Spleen (tissue), 13 donors: ENCODE measurements at places on chromosomes 16 and 17. TPM values are rescaled to one million over a fixed set of nuclear protein-coding genes. Genes with fewer than 3 reads are reported as not detected.

- no peaks in the 10 kb centered on the region for H3K27me3 ChIP-seq
- peaks cover 59% of the 10 kb centered on the region for H3K4me1 ChIP-seq
- no peak overlapping the region for H3K27ac ChIP-seq
- no peak overlapping the region for H3K4me3 ChIP-seq
- H3K36me3 ChIP-seq: no peaks in the 10 kb centered on the region
- DNase-seq: no peak
Observed at GRCh38 chr17:418421-418751, 65.8 kb upstream of the RPH3AL start.

GRCh38 chr16:69840975-69841374 is 78.8 kb downstream of the WWP2 start:
- no peak overlapping the region for H3K27ac ChIP-seq
- peaks cover 76% of the 10 kb centered on the region for H3K36me3 ChIP-seq
- H3K27me3 ChIP-seq: no peaks in the 10 kb centered on the region
- no peak overlapping the region for H3K4me3 ChIP-seq

GRCh38 chr16:73157861-73158260 is 109.9 kb upstream of the ZFHX3 start:
- no peaks in the 10 kb centered on the region for H3K27me3 ChIP-seq
- no peak overlapping the region for H3K4me3 ChIP-seq
- no peak for DNase-seq
- peaks cover 20% of the 10 kb centered on the region for H3K4me1 ChIP-seq

- H3K36me3 ChIP-seq: peaks cover 69% of the 10 kb centered on the region
- no peaks in the 10 kb centered on the region for H3K27me3 ChIP-seq
- peaks cover 30% of the 10 kb centered on the region for H3K4me1 ChIP-seq
Observed at GRCh38 chr17:47975189-47975822, 4.4 kb downstream of the CDK5RAP3 start.

The OTOP3 gene
- total RNA-seq: not detected
